A549 treated with DMSO at 1 μM for 4 hours (cell line): ENCODE measurements at places on chromosomes 4 and X. TPM values are rescaled to one million over a fixed set of nuclear protein-coding genes. Genes with fewer than 3 reads are reported as not detected.

SFRP2 gene
- total RNA-seq, result not detected in 5 replicates

HDX gene
- total RNA-seq, result 1.8 to 3.7 TPM (median 2.4 TPM) in 5 replicates

MAMLD1 gene
- total RNA-seq, result 11.2 to 12.5 TPM (median 11.5 TPM) in 5 replicates

DUSP21 gene
- total RNA-seq, result not detected in 5 replicates
